Stimulated activated CD8-positive, alpha-beta memory T cell treated with anti-CD3 and anti-CD28 coated beads, Interleukin-2, amount 100 ng/mL, for 1 hour (primary cell): ENCODE measurements at places on chromosomes 4 and X.

DNA sequence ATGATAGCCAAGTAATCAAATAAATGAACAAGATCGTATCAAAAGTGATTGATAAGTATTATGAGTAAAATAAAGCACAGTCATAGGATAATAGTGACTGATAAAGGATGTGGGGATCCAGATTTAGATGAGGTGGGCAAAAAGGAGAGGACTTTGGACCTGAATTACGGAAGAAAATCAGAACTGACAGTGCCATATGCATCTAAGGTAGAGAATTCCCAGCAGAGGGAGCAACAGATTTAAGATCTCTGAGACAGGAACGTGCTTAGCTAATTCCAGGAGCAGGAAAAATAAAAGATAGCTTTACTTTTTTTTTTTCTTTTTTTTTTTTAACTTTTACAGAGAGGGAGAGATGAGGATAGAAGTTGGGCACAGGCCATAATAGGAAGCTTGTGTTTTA is 189.9 kb downstream of the NWD2 start:
- no peak for DNase-seq

GRCh38 chrX:36640232-36640631 is 367.9 kb upstream of the FAM47C start:
- no peak for DNase-seq

GRCh38 chr4:107615809-107616208 is 104.2 kb downstream of the PAPSS1 start:
- DNase-seq, result no peak

DNA sequence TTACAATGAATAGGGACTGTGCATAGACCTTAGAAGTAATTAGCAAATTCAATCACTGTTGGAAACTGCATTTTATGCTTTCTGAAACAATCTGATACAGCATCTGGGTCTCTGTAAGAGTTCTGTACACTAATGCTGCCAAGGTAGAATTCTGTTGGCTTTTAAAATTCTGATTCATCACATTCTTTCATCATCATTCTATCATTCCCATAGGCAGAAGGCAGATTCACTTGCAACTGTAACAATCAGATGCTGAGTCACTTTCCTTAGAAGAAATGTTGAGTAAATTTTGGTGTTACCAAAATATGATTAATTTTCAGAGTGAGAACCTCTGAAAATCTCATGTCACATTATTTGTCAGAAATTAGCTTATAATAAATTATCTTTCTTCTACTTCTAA is 267.2 kb downstream of the MAPK10 start:
- DNase-seq, result no peak

DNA sequence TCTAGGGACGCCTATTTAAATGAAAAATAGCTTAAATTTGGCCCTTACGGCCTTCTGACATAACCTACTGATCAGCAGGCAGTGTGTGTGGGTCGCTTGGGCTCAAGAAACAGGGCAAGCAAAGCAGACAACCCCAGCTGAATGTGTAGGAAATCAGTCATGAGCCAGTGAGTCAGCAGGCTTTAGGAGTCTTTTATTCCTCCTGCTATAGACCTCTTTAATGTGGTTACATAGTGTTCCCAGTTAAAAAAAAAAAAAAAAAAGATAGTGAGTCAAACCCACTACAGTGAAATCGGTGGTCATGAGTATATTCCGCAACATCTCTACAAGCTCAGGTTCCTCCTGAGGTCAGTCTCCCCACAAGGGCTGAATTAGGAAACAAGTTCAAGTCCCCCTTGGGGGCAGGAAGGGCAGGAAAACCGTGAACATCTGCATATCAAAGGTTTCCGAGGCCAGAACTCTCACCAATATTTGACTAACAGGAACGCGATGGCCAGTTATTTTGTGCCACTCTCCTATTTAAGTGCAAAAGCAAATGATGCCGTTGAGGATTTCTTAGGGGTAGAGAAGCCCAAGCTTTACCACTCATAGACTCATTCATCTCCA is 32.7 kb downstream of the ACSL1 start:
- peak; percentile 17 for DNase-seq

DNA sequence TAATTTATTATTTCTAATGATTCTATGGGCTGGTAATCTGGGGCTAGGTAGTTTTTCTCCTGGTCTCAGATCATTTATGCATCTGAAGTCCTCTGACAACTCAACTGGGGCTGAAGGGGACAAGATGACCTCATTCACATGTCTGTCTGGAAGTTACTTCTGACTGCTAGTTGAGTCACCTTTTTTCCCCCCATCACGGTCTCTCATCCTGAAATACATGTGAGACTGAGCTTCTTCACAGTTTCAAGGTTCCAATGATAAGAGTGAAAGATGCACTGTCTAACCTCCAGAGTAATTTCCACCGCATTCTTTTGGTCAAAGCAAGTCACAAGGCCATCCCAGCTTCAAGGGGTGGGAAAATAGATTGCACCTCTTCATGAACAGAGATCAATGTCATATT is 356.7 kb upstream of the RPS6KA3 start:
- no peak for DNase-seq

DNA sequence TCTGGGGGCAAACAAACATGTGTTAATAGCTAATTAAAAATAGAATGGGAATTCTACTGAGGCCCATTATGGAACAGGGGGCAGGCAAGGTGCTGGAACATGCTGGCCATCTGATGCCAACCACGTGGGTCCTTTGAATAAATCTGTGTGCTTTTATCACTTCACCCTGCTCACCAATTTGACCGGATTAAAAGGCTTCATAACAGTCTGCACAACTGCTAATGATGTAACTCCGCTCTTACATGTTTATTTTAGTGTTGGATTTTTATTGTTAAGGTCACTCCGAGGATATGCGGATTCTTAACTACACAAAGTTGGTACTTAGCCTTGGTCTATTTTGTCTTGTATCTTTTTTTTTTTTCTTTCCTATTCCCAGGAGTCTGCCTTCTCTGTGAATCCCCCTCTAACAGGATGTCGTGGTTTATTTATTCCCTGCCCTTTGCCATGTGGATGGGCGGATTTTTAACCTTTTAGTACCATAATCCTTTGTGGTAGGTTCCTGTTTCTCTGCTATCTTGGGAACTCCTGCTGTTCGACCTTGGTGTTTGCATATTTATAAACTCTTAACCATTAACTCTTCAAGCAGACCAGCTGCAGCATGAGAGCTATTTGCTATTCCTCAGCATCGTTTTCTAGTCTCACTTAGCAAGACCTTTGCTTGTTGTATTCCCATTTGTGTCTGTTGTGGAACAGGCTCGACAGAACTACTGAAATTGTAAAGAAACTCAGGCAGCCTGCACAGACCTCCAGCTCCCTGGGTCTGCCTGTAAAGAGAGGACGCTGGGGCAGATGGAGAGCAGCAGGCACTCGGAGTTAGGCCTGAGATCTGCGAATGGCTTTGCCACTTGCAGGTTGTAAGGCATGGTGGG is 38.0 kb downstream of the TRIM2 start:
- DNase-seq, result no peak

GRCh38 chr4:139253713-139254112 is 26.3 kb downstream of the MGARP start:
- no peak for DNase-seq

- DNase-seq, result no peak
These were observed 81.7 kb upstream of the STOX2 start for GRCh38 chr4:183823434-183823833.

- DNase-seq, result no peak
These were observed 55.7 kb downstream of the GRID2 start for GRCh38 chr4:92359491-92359890.

DNA sequence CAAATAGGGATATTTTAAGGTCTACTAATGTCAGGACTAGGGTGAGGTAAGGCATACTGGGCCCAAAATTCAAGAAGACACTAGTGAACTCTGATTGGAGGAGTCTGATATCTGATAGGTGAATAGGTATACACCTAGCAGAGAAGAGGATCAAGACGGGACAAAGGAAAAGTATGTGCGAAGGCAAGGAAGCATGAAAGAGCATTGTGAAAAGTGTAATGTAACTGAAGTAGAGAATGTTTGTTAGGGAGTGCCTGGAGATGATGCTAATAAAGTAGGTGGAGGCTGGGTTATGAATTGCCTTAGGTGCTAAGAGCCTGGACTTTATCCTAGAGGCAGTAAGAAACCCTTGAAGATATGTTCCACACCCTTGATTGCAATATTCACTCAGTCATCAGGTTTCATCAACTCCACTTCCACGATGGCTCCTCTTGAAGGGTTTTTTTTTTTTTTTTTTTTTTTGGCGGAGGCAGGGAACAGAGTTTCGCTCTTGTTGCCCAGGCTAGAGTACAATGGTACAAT is 49.9 kb upstream of the XIAP start:
- DNase-seq, result no peak

- DNase-seq, result no peak
These were observed 61.7 kb downstream of the ACOX3 start for GRCh38 chr4:8378776-8379175.

DNA sequence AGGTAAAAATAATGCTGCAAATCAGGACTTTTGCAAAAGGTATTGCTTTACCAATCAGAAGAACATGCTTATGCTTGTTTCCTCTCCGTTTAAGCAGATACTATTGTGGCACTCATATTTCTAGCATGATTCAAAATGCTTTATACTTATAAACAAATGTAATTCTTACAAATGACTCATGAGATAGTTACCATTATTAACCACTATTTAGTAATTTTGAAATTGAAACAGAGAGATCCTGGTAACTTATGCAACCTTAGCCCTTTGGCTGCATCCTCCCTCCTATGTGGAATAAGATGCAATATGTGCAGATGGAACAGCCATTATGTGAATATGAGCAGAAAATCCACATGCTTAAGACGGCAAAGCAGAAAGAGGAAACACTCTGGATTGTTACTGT is 164.7 kb downstream of the PCDH18 start:
- no peak for DNase-seq

- no peak for DNase-seq
These were observed 24.5 kb downstream of the DHX15 start for GRCh38 chr4:24559889-24560288.

- no peak for DNase-seq
These were observed 38.1 kb upstream of the CLDN24 start for GRCh38 chr4:183360161-183360919.

DNA sequence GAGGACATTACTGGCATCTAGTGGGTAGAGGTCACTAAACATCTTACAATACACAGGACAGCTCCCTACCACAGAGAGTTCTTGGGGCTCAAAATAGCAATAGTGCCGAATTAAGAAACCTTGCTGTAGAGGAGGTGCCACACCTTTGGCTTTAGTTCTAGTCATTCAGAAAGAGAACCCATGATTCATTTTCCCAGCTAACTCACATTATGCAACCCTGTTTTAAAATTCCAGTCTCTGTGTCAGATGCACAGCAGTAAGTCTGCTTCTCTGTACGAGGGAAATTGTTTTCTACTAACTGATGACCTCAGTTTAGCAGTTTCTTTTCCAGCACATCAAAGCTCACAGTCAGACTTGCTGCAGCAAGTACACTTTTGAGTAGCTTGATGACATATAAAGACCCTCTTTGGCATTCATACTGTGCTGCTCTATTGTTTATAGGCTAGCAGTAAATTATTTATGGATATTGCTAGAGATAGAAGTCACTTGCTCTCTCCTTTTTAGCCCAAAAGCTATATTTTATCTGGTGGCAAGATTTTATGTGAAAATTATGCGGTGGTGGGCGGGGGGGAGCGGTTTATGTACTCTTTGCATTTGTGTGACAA is 487.8 kb upstream of the MAGEB18 start:
- no peak for DNase-seq

- DNase-seq, result no peak
These were observed 298.1 kb downstream of the UNC5C start for GRCh38 chr4:95250544-95251137.

- no peak for DNase-seq
These were observed 16.5 kb upstream of the PDCL2 start for GRCh38 chr4:55608591-55608990.

- no peak for DNase-seq
These were observed 58.4 kb upstream of the CBR4 start for GRCh38 chr4:169068423-169068822.

DNA sequence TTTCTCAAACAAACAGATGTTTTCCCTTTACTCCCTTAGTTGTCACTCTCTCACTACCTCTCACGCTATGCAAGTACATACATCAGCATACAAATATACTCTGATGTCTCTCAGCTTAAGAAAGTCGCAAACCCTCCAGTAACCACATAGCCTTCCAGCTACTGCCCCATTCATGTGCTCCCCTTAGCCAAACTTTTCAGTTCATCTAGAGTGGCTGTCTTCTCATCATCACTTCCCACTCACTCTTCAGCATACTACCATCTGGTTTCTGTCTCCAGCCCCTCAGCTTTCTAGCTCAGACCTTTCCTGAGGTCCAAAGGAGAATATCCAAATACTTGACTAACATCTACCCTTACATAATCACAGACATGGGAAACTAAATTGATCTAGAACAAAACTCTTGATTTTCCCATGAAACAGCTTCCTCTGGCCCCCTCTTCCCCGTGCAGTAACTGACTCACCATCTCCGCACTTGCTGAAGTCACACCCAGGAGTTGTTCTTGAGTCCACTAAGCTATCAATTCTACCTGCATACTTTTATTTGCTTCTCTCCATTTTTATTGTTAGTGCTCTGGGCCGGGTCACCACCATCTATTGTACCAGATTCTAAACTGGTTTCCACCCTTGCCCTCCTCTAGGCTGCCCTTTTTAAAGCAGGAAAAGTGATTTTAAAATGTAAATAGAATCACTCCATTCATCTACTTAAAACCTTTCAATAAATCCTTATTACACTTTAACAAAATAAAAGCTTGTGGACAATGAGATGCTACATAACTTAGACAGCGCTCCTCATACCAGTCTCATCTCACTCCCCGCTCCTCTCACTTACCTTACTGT is 57.2 kb downstream of the CASP6 start:
- DNase-seq, result no peak

DNA sequence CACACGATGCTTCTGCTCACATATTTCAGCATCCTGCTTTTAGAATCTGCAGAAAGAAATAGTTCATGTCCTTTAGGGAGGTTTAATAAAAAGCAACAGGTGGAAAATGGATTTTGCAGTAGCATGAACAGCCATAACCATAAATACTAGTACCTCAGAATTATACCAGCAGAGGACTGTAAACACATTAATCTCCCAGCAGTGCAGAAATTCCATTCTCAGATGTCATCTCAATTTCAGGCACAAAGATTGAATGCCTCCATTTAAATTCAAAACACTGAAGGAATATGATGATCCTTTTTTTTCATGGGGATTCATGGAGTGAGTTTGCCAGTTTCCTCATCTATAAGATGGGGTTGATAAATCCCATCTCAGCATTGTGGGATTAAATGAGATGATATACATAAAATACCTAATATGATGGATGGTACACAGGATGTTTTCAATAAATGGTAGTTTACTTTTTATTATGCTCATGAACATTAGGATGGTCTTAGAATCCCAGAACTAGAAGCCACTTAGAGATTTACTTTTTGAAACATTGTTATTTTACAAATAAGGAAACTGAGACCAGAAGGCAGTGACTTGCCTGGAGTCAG is 566 bp upstream of the LIMCH1 start:
- no peak for DNase-seq

DNA sequence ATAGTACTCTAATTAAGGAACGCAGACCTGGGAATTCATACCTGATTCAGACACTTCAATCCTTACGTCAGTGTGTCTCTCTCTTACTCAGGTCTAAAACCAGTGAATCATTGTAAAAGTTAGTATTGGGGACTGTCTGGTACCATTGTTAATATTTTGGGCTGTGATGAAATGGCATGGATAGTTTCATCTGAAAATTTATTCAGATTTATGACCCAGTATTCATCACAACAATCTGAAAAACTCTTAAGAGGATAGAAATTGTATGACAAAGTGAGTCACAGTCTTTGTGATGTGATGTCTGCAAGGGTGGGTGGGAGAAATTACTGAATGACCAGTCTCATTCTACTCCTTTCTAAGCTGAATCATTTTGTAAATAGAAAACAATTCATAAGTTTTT is 10.3 kb downstream of the FGF2 start:
- DNase-seq, result no peak

- DNase-seq, result no peak
These were observed 199.8 kb upstream of the SFRP2 start for GRCh38 chr4:153988492-153989363.
